ENCODE measurements at places on chromosomes 16 and 17. TPM values are rescaled to one million over a fixed set of nuclear protein-coding genes. Genes with fewer than 3 reads are reported as not detected.

POLR3K gene
- total RNA-seq: 6.1 TPM

MPP2 gene
- 3.2 TPM for total RNA-seq

SLC16A13 gene
- total RNA-seq: 3.1 TPM

TMC7 gene
- total RNA-seq: 1.5 TPM

RNF222 gene
- total RNA-seq: not detected

EFCAB5 gene
- 1.3 TPM for total RNA-seq

Data from fibroblast of the aortic adventitia (primary cell).